ENCODE measurements at places on chromosomes 6 and 20.

- no peak for DNase-seq
Observed at GRCh38 chr20:61099806-61100205, 152.3 kb upstream of the CDH4 start.

DNA sequence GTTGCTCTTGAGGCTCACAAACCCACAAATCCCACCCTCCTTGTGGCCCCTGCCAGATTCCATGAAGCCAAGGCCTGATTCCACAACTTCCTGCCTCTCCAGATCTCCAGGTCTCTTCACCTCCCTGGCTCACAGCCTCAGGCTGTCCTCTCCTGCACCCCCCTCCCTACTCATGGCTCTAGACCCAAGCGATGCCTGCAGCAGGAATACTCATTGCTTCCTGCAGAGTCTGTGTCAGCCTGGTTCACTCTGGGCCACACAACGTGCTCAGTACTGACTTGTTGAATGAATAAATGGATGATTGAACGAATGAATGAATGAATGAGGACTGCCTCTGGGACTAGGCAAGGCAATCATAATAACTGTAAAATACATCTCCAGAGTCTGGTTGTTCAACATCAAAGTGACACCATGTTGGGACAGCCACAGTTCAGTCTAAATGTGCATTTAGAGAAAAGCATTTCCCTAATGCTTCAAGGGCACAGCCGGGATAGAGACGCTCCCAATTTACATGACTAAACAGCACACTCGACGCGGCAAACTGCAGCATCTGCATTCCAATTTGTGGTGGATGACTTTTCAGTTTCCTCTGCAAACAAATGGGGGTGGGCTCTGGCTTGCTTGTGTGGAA, 139.9 kb downstream of the GRM4 start:
- peak; percentile 29 for DNase-seq

GRCh38 chr6:170025935-170026750, 264.7 kb downstream of the DLL1 start:
- peak; percentile 72 for DNase-seq

DNA sequence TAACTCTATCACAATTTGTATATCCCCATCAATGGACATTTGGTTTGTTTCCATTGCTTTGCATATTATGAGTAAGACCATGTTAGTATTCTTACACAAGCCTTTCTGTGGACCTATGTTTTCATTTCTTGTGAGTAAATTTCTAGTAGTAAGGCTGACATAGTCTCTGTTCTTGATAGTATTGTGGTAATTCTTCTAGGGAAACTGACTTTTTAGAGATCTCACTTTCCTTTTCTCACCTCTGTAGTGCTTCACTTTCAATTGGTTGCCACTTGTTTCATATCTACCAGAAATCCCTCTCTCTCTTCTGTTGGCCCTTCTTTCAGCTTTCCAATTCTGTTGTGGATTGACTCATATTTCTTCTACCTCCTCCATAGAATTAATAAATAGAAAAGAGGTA, 8.5 kb downstream of the ISM1 start:
- no peak for DNase-seq

GRCh38 chr20:11041396-11041795, 367.6 kb upstream of the JAG1 start:
- no peak for DNase-seq

- peak; percentile 84 for DNase-seq
Observed at GRCh38 chr20:63652192-63652980, 838 bp downstream of the STMN3 start.

DNA sequence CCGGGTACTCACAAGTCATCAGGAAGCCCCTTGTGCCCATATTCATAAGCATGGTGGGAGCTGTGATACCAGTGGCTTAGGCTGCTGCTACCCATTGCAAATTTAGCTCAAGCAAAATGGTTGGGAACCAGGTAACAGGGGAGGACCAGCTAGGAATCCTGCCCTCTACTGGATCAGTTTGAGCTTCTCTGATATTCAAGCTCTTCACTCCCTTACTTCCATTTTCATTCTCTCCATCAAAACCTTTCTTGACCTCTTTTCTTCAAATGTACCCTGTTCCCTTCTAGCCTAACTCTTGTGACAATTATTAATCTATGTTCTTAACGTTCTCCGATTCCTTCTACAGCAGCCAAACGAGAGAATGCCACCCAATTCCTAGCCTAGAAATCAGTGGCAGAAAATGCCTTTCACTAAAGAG, 9.7 kb downstream of the NOL7 start:
- no peak for DNase-seq

- DNase-seq, result no peak
Observed at GRCh38 chr20:37296371-37296770, 6.9 kb downstream of the MANBAL start.

DNA sequence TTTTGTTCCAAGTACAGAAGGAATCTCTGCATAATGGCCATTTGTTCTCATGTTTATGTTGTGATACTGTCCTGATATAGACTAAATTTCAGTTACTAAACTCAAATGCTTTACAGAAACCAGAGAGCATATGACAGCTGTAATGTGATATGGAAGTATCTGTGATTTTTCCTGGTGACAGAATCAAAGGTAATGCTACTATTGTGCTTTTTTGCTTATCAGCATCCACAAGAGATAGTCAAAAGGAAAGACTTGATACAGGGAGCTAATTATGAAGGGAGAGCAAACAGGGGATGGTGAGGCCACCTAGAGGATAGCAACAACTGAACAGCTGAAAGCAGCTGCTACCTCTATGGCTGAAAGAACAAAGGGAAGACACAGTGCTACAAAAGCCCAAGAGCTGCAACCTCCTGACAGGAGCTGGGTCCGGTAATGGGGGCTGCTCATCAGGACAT, 181.4 kb downstream of the PHF3 start:
- no peak for DNase-seq

GRCh38 chr20:48846516-48847492, 19.0 kb upstream of the PREX1 start:
- no peak for DNase-seq

DNA sequence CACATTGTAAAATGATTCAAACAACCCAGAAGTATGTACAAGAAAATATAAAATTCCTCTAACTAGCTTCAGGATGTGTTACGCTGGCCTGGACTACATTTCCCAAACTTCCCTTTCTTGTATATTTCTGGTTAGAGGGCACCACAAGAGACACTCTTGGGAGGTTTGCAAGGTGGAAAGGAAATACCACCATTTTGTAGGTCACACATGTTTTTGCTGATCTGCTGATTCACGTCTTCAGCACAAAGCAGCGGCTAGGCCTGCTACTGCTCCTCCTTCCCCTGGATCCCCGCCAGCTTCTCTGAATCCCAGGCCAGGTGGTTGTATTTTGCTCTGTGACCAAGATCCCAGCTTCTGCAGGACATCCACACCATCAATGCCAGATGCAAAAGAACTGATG, 104.2 kb downstream of the AGPAT4 start:
- no peak for DNase-seq

DNA sequence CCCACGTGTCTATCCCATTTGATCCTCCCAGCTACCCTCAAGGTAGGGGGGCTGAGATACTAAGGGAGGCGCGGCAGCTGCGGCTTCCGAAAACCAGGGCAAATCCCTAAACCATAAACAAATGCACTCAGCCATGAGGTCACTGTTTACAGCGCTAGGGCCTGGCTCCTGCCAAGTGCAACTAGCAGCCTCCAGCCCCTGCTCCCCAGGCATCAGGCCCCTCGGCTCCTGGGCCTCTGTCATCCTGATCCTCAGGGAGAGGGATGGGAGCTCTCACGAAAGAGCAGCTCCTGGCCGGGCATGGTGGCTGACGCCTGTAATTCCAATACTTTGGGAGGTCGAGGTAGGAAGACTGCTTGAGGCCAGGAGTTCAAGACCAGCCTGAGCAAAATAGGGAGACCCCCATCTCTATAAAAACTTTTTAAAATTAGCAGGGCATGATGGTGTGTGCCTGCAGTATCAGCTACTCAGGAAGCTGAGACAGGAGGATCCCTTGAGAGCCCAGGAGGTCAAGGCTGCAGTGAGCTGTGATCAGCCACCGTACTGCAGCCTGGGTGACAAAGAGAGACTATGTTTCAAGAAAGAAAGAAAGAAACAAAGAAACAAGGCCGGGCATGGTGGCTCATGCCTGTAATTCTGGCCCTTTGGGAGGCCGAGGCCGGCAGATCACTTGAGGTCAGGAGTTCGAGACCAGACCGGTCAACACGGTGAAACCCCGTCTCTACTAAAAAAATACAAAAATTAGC, 42.5 kb upstream of the TLDC2 start:
- DNase-seq, result no peak

DNA sequence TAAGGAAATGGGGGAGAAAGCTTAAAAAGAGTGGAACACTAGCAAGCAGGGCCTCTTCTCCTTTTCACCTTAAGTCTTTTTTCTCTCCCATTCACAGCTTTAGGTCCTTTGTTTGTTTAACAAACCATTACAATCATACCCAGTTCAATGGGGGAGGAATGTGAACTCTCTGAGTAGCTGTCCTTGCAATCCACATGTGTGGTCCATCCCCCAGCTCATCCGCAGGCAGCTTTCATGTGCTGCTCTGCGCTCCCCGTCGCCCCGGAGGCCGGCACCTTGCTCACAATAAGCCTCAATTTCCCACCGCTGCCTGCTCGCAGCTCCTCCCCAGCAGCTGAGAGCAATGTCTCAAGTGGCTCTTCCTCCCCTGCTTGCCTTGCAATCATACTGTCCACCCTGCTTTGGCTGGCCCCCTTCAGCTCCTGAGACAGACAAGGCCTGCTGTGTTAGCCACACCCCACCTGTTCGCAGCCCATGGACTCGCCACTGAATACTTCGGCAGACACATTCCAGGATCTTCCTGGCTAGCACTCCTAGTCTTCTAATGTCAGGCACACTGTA, 49.1 kb downstream of the PLAGL1 start:
- no peak for DNase-seq

DNA sequence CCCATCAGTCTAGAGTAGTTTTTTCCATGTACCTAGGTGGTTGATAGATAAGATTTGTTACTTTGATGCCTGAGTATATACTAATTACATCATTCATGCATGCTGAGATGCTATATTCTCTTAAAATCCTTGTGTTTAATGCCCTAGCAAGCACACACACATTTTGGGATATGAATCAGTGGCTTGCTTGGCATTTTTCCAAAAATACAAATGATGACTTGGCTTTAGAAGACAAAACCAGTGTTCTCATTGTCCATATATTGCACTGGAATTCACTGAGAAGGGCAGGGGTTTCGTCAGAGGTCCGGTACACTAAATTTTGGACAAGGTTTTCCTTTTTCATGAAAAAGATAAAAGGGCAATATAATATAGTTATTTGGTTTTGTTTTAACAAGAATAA, 24.9 kb downstream of the GTPBP2 start:
- DNase-seq, result no peak

DNA sequence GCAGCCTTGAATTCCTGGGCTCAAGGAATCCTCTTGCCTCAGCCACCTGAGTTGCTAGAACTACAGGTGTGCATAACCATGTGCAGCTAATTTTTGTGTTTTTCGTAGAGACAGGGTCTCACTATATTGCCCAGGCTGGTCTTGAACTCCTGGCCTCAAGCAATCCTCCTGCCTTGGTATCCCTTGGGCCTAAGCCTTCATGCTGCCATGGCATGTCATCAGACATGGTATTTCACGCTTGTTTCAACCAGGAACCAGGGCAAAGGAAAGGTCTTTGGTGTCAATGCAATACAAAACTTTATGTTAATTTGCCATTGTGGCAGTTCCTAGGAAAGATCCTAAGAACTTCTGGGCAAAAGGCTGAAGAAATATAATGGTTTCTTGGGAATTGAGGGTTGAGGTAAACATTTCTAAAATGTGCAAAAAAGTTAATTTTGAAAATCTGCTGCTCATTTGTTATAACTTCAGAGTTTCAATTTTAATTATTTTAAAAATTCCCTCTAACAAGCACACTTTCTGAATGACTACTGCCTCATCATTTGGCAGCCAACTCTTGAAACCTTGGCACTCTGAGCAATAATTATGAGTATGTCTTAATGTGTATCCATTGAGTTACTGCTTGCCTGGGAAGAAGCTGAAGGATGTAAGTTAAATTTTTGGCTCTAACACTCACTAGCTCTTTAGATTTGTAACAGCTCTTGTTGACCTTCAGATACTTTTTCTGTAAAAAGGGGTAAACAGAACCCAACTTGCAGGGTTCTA, 154.1 kb downstream of the GJA10 start:
- no peak for DNase-seq

GRCh38 chr6:112660626-112661025, 313.5 kb downstream of the RFPL4B start:
- DNase-seq, result no peak

DNA sequence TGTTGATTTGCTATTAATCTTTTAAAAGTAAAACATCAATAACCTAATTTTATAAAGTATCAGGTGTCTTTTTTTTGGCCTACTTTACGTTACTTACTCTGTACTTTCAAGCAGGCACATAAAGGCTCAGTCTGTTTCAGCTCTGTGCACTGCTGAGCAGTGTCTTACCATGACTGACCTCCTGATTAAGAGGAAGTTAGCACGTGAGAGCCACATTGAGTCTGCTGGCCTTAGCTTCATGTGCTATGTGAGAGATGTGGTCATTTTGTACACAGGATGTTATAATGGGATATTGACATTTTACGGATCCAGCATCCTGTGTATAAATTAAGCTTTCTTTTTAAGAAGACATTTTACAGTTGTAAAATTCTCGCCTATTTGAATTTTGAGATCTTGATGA, 31.9 kb downstream of the ARID1B start:
- DNase-seq, result no peak

GRCh38 chr6:39926668-39927067, 7.6 kb downstream of the MOCS1 start:
- DNase-seq, result peak; percentile 12

- no peak for DNase-seq
Observed at GRCh38 chr6:140644017-140644416, 1269.6 kb upstream of the CITED2 start.

GRCh38 chr6:109424946-109425345, 15.5 kb downstream of the PPIL6 start:
- no peak for DNase-seq

- no peak for DNase-seq
Observed at GRCh38 chr6:29251736-29252135, 49.8 kb upstream of the OR14J1 start.

DNA sequence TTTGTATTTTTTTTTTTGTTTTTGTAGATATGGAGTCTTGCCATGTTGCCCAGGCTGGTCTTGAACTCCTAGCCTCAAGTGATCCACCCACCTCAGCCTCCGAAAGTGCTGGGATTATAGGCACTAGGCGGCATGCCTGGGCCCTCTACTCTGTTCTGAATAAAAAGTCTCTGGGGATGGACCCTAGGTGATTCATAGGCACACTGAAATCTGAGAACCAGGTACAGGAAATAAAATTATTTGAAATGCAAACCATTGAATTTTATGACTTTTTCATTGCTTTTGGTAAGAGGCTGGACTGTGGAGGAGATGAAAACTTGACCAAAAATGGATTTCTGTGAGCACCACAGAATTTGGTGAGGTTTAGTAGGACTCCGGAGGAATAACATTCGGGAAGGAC, 117.5 kb downstream of the PRIM2 start:
- DNase-seq, result no peak

GRCh38 chr6:55981660-55982059, 106.3 kb upstream of the BMP5 start:
- no peak for DNase-seq

GRCh38 chr6:143128681-143129015, 68.0 kb downstream of the AIG1 start:
- DNase-seq, result no peak

Measured in spleen (tissue), 13 donors.